PC-9 (cell line): ENCODE measurements at places on chromosomes 13 and 19.

DNA sequence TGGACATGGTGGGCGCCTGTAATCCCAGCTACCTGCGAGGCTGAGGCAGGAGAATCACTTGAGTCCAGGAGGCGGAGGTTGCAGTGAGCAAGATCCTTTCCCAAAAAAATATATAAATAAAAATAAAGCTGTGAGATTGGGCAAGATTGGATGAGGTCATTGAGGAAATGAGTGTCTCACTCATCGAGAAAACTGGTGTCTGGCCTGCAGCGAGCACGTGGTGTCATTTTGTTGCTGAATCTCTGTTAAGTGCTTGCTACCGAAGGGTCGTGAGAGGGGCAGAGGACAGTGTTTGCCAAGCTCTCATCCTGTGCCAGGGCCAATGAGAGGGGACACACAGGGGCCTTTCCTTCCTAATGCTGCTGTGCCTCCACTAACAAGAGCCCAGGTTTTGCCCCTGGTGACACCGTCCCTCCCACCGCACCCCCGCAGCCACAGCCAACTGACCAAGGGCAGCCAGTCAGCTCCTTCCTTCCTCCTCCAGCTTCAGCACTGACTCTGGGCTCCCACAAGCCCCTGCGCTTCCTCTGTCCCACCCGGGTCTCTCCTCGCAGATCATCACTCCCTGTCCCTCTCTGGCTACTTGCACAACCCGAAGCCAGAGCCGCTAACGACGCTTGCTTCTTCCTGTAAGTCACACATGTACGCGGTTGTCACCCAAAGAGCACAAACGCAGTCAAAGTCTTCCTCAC is 3.2 kb downstream of the POLD1 start:
- DNase-seq = peak; percentile 32

GRCh38 chr13:79289571-79289970 is 116.5 kb downstream of the RBM26 start:
- no peak for DNase-seq

GRCh38 chr19:17796013-17796837 is 1.3 kb downstream of the B3GNT3 start:
- peak; percentile 99 for DNase-seq

- no peak for DNase-seq
These were observed 59.4 kb downstream of the ZDHHC20 start for GRCh38 chr13:21399741-21400140.

- peak; percentile 85 for DNase-seq
These were observed 8.2 kb downstream of the CCNE1 start for GRCh38 chr19:29819986-29820385.

- peak; percentile 61 for DNase-seq
These were observed 5.8 kb downstream of the CBARP start for GRCh38 chr19:1231729-1232637.

- no peak for DNase-seq
These were observed 232.4 kb downstream of the LHFPL6 start for GRCh38 chr13:39370554-39370953.

- no peak for DNase-seq
These were observed 107.1 kb downstream of the DACH1 start for GRCh38 chr13:71759651-71760511.

DNA sequence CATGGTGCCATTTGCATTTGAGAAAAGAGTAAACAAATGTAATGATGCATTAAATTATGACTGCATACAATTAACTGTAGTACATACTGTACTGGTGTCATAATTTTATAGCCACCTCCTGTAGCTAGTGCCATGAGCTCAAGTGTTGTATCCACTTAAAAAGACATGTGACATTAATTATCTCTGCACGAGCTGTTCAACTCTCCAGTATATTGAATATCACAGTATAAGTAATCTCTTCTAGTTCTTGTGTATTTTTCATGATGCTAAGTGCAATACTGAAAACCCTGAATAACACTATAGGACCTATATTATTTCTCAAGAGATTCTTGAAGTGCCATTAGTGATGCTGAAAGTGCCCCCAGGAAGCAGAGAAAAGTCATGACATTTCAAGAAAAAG is 387.3 kb downstream of the PCDH17 start:
- DNase-seq = no peak

GRCh38 chr19:16197188-16197621 is 506 bp upstream of the AP1M1 start:
- DNase-seq = peak; percentile 92

GRCh38 chr19:38632476-38633213 is 13.7 kb downstream of the EIF3K start:
- no peak for DNase-seq

DNA sequence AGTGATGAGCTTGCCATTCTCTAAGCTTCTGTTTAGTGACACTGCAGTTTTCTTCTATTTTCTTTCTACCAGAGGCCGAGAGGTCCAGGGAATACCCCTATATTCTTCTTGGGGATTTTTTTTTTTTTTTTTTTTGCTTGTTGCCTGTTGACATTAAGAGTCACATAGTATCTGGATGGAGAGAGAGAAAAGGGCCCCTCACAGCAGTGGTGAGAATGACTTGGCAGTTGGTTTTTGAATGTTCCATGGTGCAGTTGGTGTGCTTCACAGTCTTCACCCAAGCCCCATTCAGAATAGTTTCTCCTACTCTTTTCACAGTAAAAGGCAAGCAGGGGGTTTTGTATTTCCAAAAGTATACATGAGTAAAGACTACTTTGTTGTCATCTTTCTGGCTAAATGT is 577.9 kb downstream of the LMO7 start:
- DNase-seq = no peak

GRCh38 chr13:47665043-47665442 is 336.0 kb downstream of the SUCLA2 start:
- no peak for DNase-seq

- DNase-seq = no peak
These were observed 19.1 kb upstream of the SCEL start for GRCh38 chr13:77516342-77516789.

DNA sequence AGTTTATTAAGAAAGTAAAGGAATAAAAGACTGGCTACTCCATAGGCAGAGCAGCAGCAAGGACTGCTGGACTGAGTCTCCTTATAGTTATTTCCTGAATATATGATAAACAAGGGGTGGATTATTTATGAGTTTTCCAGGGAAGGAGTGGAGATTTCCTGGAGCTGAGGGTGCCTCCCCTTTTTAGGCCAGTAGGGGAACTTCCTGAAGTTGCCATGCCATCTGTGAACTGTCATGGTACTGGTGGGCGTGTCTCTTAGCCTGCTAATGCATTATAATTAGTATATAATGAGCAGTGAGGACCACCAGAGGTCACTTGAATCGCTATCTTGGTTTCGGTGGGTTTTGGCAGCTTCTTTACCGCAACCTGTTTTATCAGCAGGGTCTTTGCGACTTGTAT is 13.5 kb downstream of the ZSCAN5A start:
- no peak for DNase-seq

GRCh38 chr13:28012896-28013295 is 24.4 kb upstream of the URAD start:
- no peak for DNase-seq

GRCh38 chr19:577439-578392 is 5.3 kb downstream of the BSG start:
- no peak for DNase-seq
